ENCODE measurements at places on chromosomes 12 and 14.

DNA sequence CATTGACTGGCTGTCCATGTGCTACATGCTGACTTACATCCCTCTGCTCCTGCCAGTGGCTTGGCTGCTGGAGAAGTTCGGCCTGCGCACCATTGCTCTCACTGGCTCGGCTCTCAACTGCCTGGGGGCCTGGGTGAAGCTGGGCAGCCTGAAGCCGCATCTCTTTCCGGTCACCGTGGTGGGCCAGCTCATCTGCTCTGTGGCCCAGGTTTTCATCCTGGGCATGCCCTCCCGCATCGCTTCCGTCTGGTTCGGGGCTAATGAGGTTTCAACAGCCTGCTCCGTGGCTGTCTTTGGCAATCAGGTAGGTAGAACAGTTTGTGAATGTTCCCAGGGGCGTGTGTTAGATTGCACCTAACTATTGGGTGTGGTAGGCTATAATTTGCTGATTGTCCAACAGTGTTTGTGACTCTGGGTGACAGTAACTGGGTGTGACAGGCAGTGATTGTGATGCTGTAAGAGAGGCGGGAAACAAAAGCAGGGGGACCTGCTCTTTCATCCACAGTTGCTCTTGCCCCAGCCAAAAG is 981 bp downstream of the FLVCR2 start:
- DNase-seq = no peak

- no peak for DNase-seq
Observed at GRCh38 chr14:24443053-24443665, 583 bp upstream of the SDR39U1 start.

DNA sequence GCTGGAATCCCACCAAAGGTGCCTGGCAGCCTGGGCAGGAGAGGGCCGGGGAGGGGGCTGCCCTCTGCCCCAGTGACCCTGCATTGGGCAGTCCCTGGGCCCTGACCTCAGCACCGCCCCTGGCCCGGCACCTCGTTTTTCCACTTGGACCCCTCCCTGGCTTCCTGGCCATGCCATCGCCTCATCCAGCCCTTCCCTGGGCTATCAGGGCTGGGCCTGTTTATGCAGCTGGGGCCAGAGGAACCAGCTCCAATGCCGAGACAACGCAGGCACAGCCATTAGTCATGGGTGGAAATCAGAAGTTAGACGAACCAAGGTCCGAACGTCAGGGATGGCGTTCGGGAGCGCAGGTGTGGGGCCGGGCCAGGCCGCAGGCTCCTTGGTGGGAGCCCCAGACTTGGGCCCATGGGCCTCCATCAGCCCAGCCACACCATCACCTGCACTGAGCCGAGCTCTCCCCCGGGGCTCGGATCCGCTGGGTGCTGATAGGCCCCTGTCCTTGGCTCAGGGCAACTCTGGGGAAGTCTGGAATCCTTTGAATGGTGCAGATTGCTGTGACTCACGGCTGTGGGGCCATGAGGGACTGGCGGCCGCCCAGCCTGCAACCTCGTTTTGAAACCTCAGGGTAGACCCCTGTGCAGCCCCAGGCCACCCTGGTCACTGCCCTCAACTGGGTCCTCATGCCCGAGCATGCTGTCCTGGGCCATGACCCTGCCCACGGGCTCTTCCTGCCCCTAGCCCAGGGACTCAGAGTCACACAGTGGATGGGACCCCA is 169.4 kb downstream of the KIF26A start:
- no peak for DNase-seq

- DNase-seq = no peak
Observed at GRCh38 chr12:78759367-78759766, 105.2 kb upstream of the SYT1 start.

- no peak for DNase-seq
Observed at GRCh38 chr14:38941488-38941887, 161.5 kb downstream of the SEC23A start.

Data from stimulated activated naive CD8-positive, alpha-beta T cell treated with anti-CD3 and anti-CD28 coated beads, Interleukin-15, Interleukin-2, amounts not matched to agents 100 U/mL and 50 U/mL, for 24 hours (primary cell).